ENCODE measurements at places on chromosomes 12 and 14.

DNA sequence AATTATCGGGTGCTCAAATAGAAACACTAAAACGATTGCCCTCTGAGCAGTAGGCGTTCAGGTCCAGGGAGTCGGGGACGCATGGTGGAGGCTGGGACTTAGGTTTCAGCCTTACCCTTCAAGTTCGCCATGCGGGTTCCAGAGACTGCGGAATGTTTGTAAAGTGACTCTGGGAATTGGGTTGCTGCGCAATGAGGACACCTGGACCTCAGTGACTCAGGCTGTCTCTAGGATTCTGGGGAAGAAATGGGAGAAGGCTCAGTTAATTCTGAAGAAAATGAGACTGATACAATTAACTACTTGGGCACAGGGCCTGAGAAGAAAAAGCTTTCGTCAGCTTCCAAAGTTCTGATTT is 1.1 kb downstream of the LGALS3 start:
- peak; percentile 75 for DNase-seq

DNA sequence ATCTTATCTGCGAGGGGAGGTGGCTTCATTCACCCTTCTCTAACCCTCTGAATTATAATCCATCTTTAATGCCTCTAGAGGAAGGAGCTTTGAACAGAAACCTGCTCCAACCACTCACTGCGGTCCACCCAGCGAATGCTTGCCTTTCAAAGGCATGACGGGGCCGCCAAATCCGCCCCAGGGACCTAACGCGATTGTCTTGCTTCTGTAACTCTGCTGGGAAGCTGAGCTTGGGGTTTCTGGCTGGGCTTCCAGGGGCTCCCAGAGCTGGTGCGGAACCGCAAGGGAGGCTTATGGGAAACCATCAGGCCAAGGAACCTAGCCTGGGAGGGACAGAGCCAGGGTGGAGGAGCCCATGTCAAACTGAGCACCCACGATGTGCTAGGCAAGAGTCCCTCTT is 231.2 kb upstream of the LHX5 start:
- DNase-seq, result no peak

- no peak for DNase-seq
Measured at GRCh38 chr12:7100239-7100638, 8.0 kb upstream of the C1R start.

DNA sequence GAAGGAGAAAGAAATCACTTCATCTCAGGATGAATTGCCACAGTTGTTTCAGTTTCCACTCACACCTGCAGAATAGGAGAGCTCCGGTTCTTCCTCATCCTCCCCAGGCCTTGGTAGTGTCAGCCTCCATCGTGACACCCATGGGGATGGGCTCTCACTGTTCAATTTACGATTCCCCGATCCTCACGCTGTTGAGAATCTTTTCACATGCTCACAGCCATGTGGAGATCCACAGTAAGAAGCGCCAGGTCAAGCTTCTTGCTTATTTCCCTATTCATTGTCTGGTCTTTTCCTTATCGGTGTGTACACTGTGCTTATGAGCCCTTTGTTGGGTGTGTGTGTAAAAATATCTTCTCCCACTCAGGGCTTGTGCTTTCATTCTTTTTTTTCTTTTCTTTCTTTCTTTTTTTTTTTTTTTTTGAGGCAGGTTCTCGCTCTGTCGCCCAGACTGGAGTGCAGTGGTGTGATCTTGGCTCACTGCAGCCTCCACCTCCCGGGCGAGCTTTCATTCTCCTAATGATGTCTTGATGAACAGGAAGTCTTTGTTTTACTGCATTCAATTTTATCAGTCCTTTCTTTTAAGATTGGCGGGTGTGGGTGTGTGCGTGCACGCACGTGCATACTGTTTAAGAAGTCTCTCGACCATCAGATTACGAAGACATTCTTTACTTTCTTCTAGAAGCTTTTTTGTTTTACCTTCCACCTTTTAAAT is 21.5 kb downstream of the RIN3 start:
- no peak for DNase-seq

DNA sequence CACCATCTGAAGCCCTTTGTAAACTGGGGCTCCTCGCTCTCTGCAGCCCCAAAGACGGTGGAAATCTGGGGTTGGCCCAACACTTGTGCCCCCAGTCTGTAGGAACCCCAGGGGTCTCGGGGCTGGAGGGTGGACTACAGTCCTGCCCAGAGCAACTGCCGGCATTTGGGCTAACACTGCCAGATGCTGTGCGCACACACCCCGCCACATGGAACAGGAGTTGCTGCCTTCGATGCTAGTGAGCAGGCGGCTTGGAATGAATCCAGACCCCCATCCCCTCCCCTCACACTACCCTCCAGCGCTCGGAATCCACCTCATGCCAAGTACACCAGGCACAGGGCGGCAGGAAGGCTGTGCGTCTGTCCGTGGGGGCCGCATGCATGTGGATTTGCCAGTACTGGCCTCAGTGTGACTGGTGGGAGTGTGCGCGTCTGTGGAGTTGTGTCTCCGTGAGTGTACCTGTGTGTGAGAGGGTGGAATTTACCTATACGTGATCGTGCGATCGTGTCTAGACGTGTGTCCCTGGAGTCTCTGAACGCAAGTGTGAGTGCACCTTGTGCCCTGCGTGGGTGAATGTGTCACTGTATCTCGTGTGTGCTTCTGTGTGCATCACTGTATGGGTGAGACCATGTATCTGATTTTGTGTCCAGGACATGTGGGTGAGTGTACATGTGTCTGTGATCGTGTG is 5.1 kb downstream of the LHX5 start:
- DNase-seq, result peak; percentile 30

DNA sequence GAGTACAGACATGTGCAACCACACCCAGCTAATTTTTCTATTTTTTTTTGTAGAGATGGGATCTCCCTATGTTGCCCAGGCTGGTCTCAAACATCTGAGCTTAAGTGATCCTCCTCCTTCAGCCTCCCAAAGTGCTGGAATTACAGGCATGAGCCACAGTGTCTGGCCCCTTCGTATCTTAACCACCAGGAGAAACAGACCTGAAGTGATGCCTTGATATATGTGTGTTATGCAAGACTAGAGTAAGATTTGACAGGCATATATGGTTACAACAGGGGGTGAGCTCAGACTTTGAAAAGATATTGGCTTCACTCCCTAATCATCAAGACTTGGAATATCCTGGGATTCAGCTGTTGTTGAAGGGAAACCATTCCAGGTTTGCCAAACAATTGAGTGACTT is 10.7 kb upstream of the GALNT6 start:
- DNase-seq, result no peak

- peak; percentile 88 for DNase-seq
Measured at GRCh38 chr14:32073537-32074189, 3.4 kb upstream of the ARHGAP5 start.

- DNase-seq, result no peak
Measured at GRCh38 chr12:30930238-30930637, 3.7 kb downstream of the TSPAN11 start.

DNA sequence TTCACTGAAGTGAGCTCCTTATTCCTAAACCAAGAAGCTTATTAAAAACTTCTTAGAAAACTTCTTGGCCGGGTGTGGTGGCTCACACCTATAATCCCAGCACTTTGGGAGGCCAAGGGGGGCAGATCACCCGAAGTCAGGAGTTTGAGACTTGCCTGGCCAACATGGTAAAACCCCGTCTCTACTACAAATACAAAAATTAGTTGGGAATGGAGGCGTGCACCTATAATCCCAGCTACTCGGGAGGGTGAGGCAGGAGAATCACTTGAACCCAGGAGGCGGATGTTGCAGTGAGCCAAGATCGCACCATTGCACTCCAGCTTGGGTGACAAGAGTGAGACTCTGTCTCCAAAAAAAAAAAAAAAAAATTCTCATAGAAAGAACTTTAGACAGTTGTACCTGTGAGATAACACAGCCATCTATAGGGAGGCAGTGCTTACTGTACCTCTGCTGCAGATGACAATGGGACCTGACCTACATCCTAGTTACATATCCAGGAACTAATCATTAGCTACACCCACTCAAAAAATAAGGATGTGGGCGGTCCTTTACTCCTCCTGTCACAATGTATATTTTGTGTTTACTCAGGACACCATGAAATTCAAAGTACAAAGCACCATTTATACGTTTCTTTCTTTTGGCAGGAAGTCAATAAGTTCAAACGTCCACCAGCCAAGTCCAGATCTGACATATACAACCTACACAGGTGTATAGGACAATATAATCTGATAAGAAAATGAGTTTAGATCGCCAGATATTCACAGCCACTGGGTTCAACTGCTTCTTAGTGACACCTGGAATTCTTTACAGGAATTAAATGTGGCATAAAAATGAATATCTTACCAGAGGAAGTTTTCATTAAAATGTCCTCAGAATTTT is 14.9 kb downstream of the STXBP6 start:
- DNase-seq, result no peak

DNA sequence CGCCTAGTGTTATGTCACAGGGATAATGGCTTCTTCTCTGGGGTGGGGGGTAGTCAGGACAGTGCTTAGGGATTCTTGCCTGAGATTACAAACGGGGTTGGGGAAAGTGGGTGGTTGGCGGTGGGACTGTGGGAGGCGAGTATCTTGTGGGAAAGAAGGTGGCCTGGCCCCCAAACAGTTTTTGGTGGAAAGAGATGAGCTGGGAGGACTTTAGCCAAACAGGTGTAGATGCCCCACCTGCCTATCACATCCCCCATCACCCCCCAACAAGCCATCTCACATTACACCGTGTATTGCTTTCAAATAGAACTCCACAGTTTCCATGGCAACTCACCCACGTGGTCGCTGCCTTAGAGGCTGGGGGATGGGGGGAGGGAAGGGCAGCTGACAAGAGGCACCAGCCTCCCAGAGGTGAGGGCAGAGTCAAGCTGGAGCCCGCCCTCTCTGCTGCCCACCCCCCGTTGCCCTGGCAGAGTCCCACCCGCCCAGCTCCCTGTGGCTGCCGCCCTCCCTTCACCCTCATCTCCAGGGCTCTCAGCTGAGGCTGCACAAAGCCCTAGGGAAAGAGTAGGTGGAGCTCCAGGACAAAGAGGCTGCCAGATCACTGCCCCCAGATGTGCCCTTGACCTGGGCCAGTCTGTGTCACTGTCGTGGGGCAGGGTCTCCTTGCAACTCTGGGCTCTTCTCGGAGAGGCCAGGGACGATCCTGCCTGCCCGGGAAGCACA is 98.3 kb downstream of the LRRC74A start:
- DNase-seq, result peak; percentile 99

- no peak for DNase-seq
Measured at GRCh38 chr12:52245962-52246569, 13.0 kb downstream of the KRT7 start.

GRCh38 chr12:119624966-119625365 is 31.4 kb downstream of the TMEM233 start:
- no peak for DNase-seq

DNA sequence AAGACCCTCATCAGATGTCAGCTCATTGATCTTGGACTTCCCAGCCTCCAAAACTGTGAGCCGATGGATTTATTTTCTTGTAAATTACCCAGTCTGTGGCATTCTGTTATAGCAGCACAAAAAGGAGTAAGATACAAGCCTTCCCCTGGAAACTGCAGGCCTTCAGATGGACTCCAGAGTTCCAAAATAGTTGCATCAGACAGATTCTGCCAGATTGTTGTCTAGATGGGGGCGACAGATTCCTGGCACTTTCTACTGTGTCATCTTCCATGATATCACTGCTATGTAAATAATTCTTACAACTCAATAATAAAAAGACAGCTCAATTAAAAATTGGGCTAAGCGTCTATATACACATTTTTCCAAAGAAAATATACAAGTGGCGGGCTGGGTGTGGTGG is 17.2 kb upstream of the MARK3 start:
- no peak for DNase-seq

DNA sequence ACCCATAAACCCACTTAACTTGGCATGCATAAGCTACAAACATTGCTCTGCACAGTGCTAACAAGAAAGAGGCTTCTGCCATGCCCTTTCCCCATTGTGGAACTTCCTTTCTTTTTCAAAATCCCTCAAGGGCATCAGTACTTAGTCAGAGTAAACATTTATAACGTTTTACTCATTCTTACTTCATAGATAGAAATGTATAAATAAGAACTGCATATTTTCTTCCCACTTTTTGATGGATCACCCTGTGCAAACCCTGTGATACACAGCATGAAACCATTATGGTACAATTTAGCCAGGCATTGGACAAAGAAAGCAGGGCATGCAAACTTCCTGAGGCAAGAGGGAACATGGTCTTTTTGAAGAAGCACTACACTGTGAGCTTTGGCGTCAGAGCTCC is 113.8 kb upstream of the FOXG1 start:
- DNase-seq, result no peak

- DNase-seq, result no peak
Measured at GRCh38 chr14:24928386-24928900, 121.5 kb downstream of the STXBP6 start.

DNA sequence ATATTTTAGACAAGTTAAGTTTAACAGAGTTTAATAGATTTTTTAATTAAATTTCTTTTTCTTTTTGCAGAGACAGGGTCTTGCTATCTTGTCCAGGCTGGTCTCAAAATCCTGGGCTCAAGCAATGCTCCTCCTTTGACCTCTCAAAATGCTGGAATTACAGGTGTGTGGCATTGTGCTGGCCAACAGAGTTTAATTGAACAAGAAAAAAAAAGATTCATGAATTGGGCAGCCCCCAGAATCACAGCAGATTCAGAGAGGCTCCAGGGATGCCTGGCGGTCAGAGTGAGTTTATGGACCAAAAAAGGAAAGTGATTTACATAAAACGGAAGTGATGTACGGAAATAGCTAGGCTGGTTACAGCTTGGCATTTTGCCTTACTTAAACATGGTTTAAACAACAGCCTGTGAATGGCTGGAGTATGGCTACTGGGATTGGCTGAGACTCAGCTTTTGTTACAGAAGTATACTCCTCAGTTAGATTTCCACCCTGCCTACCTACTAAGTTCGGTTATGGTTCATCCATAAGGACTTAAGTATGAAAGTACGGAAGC is 14.5 kb upstream of the TESPA1 start:
- no peak for DNase-seq

- DNase-seq, result no peak
Measured at GRCh38 chr12:130958557-130959140, 4.9 kb downstream of the ADGRD1 start.

DNA sequence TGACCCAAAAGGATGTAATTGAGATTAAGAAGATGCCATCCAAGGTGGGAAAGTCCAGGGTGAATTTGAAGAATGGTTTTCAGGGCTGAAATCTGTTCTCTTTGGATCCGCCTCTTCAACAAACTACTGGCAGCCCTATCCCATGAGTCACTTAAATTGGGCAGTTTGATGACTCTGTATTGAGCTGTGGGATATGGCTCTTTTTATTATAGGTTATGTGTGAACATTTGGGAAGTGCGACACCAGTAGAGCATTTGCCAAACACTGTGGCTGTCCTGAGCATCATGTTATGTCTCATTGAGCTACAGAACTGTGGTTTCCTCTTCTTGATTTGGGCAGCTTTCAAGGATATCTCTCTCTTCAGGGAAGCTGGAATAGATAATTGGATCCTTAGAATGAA is 22.3 kb downstream of the IFT43 start:
- no peak for DNase-seq

GRCh38 chr14:75109877-75110276 is 17.0 kb downstream of the NEK9 start:
- DNase-seq, result no peak
